ENCODE measurements at places on chromosomes 6 and 20. TPM values are rescaled to one million over a fixed set of nuclear protein-coding genes. Genes with fewer than 3 reads are reported as not detected.

- no peaks in the 10 kb centered on the region for H3K36me3 ChIP-seq
- no peaks in the 10 kb centered on the region for H3K4me1 ChIP-seq
- no peak for DNase-seq
- peaks cover 3% of the 10 kb centered on the region for H3K27me3 ChIP-seq
- H3K4me3 ChIP-seq, result no peak overlapping the region
Measured at GRCh38 chr6:10363911-10364310, 51.0 kb downstream of the TFAP2A start.

DNA sequence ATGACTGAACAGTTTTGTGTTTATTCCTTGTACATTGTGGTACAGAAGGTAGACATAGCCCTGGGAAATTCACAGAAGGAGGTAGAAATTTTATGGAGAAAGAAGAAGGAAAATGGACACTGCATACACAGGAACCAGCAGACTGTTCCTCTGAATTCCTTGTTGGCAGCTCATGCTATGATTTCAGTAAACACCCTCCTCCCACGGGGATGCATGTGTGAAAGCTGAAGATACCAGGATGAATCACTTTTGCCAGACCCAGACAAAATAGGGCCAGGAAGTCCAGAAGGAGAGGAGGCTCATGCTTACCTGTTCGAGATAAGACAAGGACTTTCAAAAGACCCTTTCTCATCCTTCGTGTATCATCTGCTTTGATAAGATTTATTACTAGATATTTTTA lies 110.3 kb upstream of the GGTLC1 start:
- H3K4me3 ChIP-seq, result no peak overlapping the region
- DNase-seq, result no peak
- H3K27me3 ChIP-seq, result no peaks in the 10 kb centered on the region
- H3K36me3 ChIP-seq, result no peaks in the 10 kb centered on the region

DNA sequence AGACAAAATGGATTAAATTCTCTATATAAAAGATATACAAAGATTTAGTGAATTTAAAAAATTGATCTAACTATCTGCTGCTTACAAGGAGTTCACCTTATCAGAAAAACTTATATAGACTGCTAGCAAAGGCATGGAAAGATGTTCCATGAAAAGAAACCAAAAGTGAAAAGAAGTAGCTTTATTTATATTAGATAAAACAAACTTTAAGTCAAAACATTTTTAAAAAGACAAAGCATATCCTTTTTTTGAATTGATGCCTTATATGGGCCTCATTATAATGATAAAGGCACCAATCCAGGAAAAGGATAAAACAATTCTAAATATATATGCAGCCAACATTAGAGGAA lies 334.2 kb downstream of the MEI4 start:
- DNase-seq, result no peak
- H3K27me3 ChIP-seq, result no peaks in the 10 kb centered on the region
- no peaks in the 10 kb centered on the region for H3K4me1 ChIP-seq
- H3K27ac ChIP-seq, result no peak overlapping the region
- H3K36me3 ChIP-seq, result no peaks in the 10 kb centered on the region

DNA sequence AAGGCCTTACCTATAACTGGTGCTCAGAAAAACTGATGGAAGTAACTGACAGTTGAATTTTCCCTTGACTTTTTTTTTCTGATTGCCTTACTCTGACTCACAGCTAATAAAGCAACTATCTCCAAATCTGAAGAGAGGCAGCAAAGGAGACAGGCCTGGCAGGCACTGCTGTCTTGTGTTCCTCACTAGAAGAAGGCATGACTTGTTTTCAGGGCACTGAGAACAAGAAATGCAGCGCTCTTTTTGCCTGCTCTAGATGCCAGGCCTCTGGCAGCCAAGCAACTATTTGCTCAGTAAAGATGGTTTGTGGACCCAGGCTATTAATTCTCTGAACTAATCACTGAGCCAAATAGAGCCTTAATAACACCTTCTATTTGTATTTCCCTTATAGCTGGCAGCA lies 155.1 kb downstream of the PRDM13 start:
- H3K27me3 ChIP-seq, result peaks cover 4% of the 10 kb centered on the region
- no peaks in the 10 kb centered on the region for H3K36me3 ChIP-seq
- no peak overlapping the region for H3K27ac ChIP-seq
- no peak overlapping the region for H3K4me3 ChIP-seq
- no peaks in the 10 kb centered on the region for H3K4me1 ChIP-seq
- no peak for DNase-seq

- no peaks in the 10 kb centered on the region for H3K36me3 ChIP-seq
- H3K27ac ChIP-seq, result no peak overlapping the region
- no peaks in the 10 kb centered on the region for H3K4me1 ChIP-seq
- no peak for DNase-seq
- no peak overlapping the region for H3K4me3 ChIP-seq
Measured at GRCh38 chr6:9458424-9458823, 956.5 kb downstream of the TFAP2A start.

DNA sequence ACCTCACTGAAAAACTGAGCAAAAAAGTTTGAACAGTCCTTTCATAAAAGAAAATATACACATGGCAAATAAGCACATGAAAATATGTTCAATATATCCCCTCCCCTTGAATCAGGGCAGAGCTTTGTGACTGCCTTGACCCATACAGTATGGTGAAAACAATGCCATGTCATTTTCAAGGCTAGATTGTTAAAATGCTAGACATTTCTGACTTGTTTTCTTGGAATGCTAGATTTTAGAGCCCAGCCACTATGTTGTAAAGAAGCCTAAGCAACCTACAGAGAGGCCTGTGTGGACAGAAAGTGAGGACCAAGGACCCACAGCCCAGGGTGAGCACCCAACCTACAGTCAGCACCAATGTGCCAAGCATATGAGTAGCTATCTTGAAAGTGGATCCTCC lies 17.1 kb upstream of the ASF1A start:
- H3K27ac ChIP-seq, result no peak overlapping the region
- no peak for DNase-seq
- no peaks in the 10 kb centered on the region for H3K27me3 ChIP-seq
- H3K4me1 ChIP-seq, result no peaks in the 10 kb centered on the region

- no peak overlapping the region for H3K27ac ChIP-seq
- no peak overlapping the region for H3K4me3 ChIP-seq
- no peak for DNase-seq
- peaks cover 5% of the 10 kb centered on the region for H3K4me1 ChIP-seq
- H3K27me3 ChIP-seq, result no peaks in the 10 kb centered on the region
- no peaks in the 10 kb centered on the region for H3K36me3 ChIP-seq
Measured at GRCh38 chr6:113361014-113361645, 496.0 kb upstream of the MARCKS start.

DNA sequence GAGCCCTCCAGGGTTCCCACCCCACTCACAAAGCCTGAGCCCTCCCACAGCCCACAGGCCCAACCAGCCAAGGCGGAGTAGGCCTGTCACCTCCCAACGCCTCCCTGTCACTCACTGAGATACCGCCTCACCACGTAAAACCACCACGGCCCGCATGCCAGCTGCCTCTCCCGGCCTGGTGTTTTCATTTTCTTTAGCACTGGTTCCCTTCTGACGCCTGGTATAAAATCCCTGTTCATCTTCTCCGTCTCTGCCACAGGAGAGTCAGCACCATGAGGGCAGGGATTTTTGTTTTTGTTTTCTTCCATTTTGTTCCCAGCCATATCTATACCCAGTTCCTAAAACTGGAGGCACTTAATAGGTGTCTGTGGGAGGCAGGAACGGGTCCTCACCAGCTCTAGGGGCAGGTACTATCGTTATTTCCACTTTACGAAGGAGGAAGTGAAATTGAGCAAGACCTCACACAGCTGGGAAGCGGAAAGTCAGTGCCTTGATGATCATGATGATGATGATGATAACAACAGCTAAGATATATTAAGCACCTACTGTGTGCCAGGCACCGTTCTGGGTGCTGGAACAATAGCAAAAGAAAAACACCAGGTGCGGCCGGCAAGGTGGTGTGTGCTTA lies 58.6 kb downstream of the SNAI1 start:
- no peaks in the 10 kb centered on the region for H3K27me3 ChIP-seq
- H3K4me1 ChIP-seq, result no peaks in the 10 kb centered on the region
- H3K36me3 ChIP-seq, result no peaks in the 10 kb centered on the region
- H3K4me3 ChIP-seq, result no peak overlapping the region

Gene FAXC
- total RNA-seq, result not detected

Data from psoas muscle (tissue), 8 donors.